Stomach (tissue), 19 donors: ENCODE measurements at places on chromosomes 3 and 15.

GRCh38 chr3:155548195-155548594 lies 196.7 kb downstream of the PLCH1 start:
- no peak for DNase-seq

- DNase-seq, result no peak
Measured at GRCh38 chr3:23754215-23754614, 51.5 kb upstream of the UBE2E1 start.

GRCh38 chr3:169581633-169582032 lies 81.9 kb downstream of the MECOM start:
- no peak for DNase-seq

GRCh38 chr3:47603332-47603731 lies 24.7 kb upstream of the CSPG5 start:
- DNase-seq, result no peak

GRCh38 chr15:35722501-35722900 lies 176.5 kb upstream of the DPH6 start:
- no peak for DNase-seq

DNA sequence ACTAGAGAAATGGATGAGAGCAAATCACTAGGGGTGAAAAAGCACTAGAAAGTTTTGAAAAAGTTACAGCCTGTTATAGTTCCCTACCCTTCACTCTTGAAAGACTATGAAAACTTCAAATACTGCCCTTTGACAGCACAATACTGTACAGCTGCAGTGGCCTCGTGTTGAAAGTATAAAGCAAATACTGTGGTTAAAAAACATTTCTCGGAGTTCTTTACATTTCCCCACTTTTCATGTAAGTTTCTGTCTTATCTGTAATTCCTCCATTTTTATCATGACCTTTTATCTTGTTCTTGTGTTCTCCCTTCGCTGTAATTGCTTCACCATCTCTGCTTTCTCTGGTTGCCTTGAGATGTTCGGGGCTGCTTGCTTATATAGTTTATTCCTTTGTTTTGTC lies 423.8 kb upstream of the CFAP20DC start:
- DNase-seq, result no peak

DNA sequence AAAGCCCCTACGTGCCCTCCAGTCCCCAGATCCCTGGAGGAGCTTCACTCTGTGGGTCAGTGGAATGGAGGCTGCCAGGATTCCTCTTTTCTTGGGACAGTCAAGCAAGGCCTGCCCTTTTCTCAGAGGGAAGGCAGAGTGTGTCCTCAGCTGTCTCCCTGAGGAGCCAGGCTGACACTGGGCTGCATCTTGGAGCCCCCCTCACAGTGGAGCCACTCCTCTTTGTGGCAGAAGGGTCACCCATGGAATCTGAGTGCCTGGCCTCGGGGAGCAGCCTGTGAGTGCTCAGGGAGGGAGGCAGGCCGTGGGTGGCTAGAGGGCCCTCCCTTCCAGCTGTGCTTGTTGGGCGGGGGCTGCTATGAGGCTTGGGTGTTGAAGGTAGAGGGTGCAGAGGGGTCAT lies 41.2 kb downstream of the BOC start:
- no peak for DNase-seq

DNA sequence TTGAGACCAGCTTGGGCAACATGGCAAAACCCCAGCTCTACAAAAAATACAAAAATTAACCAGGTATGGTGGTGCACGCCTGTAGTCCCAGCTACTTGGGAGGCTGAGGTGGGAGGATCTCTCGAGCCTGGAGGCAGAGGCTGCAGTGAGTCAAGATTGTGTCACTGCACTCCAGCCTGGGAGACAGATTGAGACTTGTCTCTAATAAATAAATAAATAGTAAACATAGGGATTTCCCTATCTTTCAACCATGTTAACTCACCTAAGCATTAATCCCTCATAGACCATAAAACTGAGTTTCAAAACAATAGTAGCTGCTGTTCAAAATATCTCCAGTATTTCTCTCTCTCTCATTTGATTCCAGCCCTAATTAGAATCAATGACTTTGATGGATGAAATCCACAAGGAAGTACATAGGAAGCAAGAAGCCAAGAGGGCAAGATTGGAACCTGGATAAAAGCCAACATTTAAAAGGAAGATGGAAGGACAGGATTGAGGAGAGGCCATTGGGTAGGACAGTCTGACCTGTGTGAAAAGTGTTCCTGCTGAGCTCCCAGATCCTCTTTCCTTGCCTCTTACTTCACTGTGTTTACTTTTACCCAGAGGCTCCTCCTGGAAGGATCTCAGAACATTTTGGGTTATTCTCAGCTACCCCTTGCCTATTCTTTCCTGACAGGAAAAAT lies 12.4 kb upstream of the TTBK2 start:
- no peak for DNase-seq

DNA sequence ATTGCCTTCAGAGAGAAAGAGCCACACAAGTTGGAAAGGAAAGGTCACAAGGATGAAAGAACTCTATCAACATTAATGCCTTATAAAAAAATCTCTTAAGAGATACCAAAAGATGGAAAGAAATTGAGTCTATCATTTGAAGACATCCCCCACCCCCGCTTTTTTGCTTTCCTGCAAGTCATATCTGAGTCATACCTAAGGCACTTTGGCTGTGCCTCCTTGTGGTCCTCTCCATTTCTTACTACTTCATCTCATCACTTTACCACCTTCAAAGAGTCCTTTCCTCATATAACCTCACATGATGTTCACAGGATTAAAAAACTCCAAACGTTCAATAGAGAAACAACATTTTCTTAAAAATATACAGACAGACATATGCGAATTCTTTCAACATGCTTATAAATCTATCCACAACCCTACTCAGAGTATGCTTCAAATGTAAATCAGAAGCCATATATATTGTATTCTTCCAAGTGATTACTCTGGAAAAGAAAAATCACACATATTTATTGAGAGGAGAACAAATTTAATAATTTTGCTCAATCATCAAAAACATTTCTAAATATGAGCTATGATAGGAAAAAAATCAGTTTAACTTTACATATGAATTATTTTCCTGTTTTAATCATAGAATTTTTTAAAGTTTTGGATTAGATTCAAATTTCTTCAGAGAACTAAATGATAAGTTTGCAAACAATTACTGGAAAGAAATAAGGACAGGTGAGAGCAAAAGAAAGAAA lies 1003.9 kb upstream of the CFAP20DC start:
- no peak for DNase-seq

GRCh38 chr3:115638241-115638640 lies 14.9 kb downstream of the GAP43 start:
- no peak for DNase-seq

DNA sequence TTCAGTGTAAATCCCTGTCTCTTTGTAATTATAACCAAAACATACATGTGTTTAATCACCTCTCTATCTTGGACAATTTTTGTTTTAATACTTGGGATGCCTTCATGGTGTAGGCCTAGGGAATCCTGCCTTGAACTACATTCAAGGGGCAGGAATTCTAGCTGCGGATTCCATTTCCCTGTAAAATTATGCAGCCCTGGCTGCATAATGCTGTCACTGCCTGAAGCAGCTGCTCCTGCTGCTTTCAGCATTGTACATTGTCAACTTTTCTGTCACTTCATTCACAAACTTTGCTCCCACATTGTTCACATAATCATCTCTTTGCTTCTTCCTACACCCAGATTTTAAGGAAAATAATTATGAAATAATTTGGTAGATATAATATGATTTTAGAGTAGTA lies 638.7 kb downstream of the RBMS3 start:
- DNase-seq, result no peak

GRCh38 chr3:26018889-26019288 lies 229.0 kb downstream of the OXSM start:
- DNase-seq, result peak; percentile 8

GRCh38 chr15:70147178-70147760 lies 49.6 kb upstream of the TLE3 start:
- DNase-seq, result no peak

DNA sequence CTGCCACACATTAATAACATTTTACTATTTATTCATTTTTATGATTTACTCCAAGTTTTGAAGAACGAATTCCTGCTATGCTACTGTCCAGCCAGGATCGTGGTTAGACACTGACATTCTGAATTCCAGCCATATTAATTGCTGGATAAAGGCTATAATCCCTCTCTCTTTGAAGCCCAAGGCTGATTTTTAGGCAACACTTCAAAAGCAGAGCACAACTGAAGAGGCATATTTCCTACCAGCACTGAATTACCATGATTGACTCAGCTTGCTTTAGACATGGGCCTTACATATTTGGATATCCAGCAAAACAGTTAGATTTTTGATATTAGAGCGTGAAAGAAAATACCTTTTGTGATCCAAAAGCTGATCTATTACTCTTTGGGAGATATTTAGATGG lies 205.0 kb downstream of the ZIC1 start:
- no peak for DNase-seq

- peak; percentile 38 for DNase-seq
Measured at GRCh38 chr3:9884555-9885165, 4.6 kb upstream of the CIDEC start.

DNA sequence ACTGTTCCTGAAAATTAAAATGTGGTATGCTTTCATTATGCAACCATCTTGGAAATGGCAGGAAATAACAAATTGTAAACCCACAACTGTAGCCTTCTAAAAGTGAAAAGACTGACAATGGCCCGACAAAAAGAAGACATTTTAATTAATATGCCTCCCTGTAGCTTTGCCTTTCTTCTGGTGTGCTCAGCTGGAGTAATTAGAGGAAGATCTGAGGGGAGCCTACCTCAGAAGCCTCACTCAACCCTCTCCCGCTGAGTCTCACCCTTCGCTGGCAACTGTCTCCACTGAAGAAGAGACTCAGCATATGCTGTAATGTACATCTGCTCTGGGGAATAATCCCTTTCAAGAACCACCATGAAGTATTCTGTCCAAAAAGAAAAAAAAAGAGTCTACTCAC lies 104.7 kb upstream of the SETMAR start:
- no peak for DNase-seq

- DNase-seq, result no peak
Measured at GRCh38 chr3:3998140-3998922, 199.1 kb downstream of the LRRN1 start.

GRCh38 chr3:165336786-165337185 lies 140.6 kb upstream of the SLITRK3 start:
- no peak for DNase-seq
